NAMALWA (cell line): ENCODE measurements at places on chromosomes 6 and 20.

GRCh38 chr6:6495851-6496250 lies 92.7 kb upstream of the LY86 start:
- no peak for DNase-seq

DNA sequence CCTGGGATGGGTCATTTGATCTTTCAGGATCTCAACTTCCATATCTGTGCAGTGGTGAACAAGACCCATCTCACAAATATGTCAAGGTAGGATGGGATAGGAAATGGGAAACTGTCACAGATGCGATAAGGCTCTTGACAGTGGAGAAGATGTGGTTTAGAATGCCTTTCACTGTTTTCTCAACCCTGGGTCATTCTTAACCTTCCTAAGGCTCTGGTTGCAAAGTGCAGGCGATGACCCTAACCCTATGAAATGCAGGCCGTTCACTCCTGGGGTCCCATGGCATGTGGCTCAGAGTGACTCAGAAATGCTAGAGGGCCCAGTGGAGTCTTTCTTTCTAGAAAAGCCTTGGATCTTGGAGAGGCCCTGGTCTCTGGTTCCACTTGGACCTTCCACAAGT lies 61.7 kb downstream of the FOXA2 start:
- no peak for DNase-seq

- DNase-seq = no peak
Observed at GRCh38 chr6:87105823-87106222, 10.9 kb upstream of the CGA start.

- no peak for DNase-seq
Observed at GRCh38 chr6:19682859-19683258, 154.3 kb upstream of the ID4 start.

DNA sequence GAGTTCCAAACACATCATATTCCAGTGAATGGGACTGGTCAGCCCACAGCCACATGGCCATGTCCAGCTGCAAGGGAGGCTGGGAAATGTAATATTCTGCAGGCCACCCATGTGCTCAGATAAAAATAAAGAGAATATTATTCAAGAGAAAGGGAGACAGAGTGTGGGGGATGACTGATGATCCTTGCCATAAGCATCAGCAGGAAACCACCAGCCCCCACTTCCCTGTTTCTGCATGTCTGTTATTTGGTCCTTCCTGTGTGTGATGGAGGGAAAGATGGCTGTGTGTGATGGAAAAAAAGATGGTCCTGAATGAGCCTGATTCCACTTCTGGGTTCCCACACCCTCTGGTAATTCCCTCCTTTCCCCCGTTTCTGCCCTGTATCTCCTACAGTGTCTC lies 13.1 kb upstream of the RSPO4 start:
- no peak for DNase-seq
